ENCODE measurements at places on chromosomes 5 and 9.

GRCh38 chr5:151264113-151264512 is 11.1 kb downstream of the GM2A start:
- DNase-seq, result no peak

- DNase-seq, result peak; percentile 74
These were observed 36.5 kb downstream of the PPIC start for GRCh38 chr5:122999947-123000563.

DNA sequence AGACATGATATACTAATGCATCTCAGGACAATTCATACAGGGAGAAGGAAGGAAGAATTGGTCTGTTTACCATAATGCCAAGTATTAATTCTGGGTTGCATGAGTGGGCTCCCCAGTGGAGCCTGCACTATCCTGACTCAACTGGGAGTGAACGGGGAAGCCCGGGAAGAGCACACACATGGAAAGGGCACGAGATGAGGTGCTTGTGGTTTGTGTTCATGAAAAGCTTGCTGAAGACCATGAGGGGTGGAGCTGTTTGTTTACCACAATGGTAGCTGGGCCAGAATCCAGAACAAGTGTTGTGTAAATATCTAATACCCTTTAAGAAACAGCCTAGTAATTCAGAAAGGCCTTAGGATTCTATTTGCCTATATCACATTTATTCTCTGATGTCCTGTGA is 44.6 kb downstream of the POC5 start:
- DNase-seq, result no peak

GRCh38 chr9:3385871-3386270 is 139.9 kb downstream of the RFX3 start:
- no peak for DNase-seq

DNA sequence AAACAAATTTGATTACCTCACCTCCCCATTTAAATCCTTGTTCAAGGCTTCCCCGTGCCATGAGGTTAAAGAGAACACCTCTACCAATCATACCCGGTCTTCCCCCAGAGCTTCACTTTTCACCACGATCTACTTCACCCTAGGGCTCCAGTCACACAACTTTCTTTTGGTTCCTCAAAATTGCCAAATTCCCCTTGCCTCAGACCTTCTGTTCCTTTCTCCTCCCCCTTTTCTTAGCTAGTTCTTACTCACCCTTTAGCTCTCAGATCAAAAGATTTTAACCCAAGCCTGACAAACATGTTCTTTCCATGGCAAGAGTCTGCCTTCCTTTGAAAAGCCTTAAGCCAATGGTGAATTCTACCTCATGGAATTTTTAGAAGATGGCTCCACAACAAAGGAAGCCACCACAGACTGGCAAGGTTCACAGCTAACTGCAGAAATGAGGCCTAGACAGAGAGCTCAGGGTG is 56.7 kb downstream of the MAPKAP1 start:
- peak; percentile 54 for DNase-seq

GRCh38 chr9:1311462-1312042 is 261.4 kb downstream of the DMRT2 start:
- no peak for DNase-seq

DNA sequence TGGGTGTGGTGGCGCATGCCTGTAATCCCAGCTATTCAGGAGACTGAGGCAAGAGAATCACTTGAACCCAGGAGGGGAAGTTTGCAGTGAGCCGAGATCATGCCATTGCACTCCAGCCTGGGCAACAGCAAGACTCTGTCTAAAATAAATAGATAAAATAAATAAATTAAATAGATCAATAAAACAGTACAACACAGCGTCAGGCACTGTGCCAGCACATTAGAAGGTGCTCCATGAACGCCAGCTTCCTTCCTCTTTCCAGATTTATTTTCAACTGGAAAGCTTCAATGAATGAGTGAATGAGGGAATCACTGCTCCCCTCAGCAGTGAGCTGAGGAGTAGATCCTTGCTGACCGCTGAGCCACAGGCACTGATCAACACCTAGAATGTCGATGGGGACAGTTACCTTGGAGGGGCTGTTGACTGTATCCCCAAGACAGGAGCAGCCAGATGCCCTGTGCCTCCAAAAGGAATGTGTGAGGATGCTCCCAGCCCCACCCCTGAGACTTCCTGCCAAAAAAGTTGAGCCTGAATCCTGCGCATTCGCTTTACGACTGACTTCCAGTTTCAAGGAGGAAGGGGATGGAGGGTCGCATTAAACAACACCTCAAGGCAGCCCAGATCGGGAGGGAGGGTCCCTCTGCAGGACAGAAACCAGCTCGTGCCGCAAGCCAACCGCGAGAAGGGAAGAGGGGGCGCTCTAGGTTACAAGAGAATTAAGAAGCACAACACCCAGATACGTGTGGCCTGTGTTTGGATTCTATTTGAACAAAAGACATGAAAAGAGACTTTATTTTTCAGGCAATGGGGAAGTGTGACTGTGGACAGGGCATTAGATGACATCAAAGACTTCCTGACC is 54.0 kb upstream of the CNOT6 start:
- peak; percentile 11 for DNase-seq

DNA sequence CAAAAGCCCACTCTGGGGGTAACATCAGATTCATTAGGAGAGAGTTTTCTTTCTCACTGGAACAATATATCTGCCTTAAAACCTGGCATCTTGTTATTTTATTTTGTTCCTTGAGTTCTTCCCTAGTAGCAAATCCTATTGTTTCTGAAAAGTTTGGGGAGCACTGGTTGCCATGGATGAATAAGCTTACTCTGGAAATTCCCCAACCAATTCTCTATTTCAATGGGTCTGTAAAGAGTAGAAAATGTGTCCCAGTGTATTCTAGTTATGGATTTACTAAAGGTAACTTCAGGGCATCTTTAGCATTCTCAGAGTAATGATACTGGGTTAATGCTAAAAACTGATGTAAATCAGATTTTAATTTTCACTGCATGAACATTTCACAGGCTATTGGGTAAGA is 94.2 kb upstream of the S1PR3 start:
- no peak for DNase-seq
